ENCODE measurements at places on chromosomes 11 and 22.

GRCh38 chr11:116618461-116618860, 154.3 kb downstream of the BUD13 start:
- H3K4me1 ChIP-seq: no peaks in the 10 kb centered on the region
- no peaks in the 10 kb centered on the region for H3K36me3 ChIP-seq
- H3K27ac ChIP-seq: no peak overlapping the region
- H3K4me3 ChIP-seq: no peak overlapping the region
- no peak for DNase-seq

DNA sequence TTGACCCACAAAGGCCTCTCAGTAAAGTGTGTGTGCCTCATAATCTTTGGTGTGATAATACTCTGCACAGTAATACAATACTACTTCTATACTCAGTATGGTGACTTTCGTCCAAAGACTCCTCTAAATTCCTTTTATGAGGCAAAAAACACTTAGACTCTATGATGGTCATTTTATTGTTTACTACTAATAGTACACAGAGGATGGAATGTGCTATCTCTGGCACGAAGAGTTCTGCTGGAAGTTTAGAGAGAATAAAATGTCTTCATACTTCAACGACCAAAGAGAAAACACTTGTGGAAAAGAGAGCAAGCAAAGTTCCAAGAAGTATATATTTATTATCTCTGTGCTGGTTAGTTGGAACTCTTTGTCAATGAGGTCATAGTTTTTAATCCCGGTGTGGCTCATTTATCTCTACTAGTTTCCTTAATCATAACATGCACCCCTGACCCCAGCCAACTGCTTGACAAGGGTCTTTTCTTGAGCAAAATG, 7.5 kb upstream of the CSTF3 start:
- no peak overlapping the region for H3K27ac ChIP-seq
- no peak overlapping the region for H3K4me3 ChIP-seq
- DNase-seq: no peak
- no peaks in the 10 kb centered on the region for H3K36me3 ChIP-seq

GRCh38 chr11:126525216-126525615, 169.7 kb downstream of the ST3GAL4 start:
- no peaks in the 10 kb centered on the region for H3K36me3 ChIP-seq
- H3K27me3 ChIP-seq: no peaks in the 10 kb centered on the region
- no peaks in the 10 kb centered on the region for H3K4me1 ChIP-seq
- DNase-seq: no peak
- H3K4me3 ChIP-seq: no peak overlapping the region
- no peak overlapping the region for H3K27ac ChIP-seq

DNA sequence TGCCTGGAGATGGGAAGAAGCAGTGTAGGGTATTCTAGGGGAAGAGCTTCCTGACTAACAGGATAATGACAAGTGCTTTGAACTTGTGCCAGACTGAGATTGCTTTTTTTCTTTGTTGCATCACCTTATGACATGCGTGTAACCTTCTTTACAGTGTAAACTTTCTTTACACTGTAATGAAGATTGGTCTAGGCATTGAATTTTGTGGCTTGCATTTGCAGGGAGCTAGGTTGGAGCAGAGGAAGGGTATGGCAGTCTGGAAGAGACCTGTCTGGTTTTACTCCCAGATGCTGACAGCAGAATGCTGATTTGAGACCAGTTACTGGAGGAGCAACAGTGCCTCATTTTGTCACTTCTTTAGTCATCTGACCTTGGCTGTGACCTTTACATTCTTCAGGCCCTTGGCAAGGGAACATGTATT, 5.6 kb downstream of the DDB2 start:
- H3K36me3 ChIP-seq: peaks cover 33% of the 10 kb centered on the region
- DNase-seq: no peak
- no peak overlapping the region for H3K27ac ChIP-seq
- H3K27me3 ChIP-seq: no peaks in the 10 kb centered on the region
- no peaks in the 10 kb centered on the region for H3K4me1 ChIP-seq

DNA sequence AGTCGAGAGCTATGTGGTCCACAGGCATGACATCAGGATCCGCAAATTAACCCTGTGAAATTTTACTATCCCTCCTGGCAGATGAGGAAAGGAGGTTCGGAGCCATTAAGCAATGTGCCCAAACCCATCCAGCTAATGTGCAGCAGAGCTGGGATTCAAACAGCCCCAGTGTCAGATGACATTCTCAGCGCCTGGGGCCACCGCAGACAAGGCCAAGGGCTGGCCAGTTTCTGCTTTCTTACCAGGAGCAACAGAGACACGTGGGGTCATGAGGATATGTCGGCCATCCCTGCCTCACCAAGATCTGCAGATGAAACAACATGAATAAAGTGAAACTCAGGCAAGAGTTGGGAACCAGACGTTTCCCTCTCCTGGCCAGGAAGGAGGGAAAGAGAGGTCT, 110.2 kb downstream of the TENM4 start:
- DNase-seq: no peak
- no peak overlapping the region for H3K4me3 ChIP-seq
- no peaks in the 10 kb centered on the region for H3K4me1 ChIP-seq
- H3K27ac ChIP-seq: no peak overlapping the region
- no peaks in the 10 kb centered on the region for H3K36me3 ChIP-seq
- no peaks in the 10 kb centered on the region for H3K27me3 ChIP-seq

DNA sequence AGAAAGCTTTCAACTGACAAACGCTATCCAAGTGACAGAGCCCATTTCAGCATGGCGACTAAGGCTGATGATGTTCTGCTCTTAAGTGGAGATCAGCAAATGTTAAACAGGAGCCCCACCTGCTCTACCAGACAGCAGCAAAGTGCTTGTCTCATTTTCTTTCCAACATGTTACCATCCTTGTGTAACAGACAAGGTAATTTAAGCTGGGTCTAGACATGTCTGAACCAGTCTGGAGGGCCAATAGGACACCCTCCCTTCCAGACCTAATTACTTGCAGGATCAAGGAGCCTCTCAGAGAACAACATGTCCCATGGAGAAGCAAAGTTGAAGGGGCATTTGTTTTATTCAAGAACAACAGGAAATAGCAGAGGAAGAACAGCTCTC, 3.9 kb upstream of the LMO2 start:
- no peaks in the 10 kb centered on the region for H3K36me3 ChIP-seq
- H3K27me3 ChIP-seq: no peaks in the 10 kb centered on the region
- no peak for DNase-seq
- no peaks in the 10 kb centered on the region for H3K4me1 ChIP-seq
- H3K27ac ChIP-seq: no peak overlapping the region

DNA sequence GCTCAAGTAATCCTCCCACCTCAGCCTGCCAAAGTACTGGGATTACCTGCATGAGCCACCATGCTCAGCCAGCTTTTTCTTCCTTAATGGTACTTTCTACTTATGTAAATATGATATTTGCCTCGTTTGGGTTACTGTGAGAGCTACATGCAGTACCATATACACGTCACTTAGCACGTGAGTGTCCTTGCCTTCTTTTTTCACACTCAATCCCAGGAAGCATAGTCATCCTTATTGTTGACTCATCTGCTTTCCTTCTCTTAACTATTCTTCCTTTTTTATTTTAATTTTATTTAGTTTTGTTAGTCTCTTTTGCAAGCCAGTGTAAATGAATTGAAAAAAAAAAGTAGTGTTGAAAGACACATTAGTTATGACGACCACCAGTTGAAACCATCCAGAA, 205.9 kb downstream of the HIPK3 start:
- no peak overlapping the region for H3K4me3 ChIP-seq
- no peaks in the 10 kb centered on the region for H3K36me3 ChIP-seq
- no peaks in the 10 kb centered on the region for H3K27me3 ChIP-seq
- no peak for DNase-seq

DNA sequence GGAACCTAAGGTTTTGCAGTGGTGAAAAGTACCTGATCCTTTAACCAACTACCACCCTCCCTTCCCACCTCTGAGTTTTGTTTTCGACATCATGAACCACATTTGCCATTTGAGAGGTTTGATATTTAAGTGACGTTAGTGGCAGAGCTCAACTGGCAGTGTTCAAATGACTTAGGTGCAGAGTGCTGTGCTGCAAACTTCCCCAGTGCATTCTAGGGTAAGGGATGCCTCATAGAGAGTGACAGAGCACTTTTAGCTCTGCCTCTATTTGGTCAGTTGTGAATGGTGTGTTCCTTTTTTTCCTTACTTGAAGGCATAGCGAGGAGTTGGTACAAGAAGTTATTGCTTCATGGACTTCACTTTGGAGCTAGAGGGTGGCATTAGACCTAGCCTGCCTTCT, 9.4 kb downstream of the BMAL1 start:
- no peaks in the 10 kb centered on the region for H3K36me3 ChIP-seq
- no peak for DNase-seq
- H3K4me3 ChIP-seq: no peak overlapping the region

DNA sequence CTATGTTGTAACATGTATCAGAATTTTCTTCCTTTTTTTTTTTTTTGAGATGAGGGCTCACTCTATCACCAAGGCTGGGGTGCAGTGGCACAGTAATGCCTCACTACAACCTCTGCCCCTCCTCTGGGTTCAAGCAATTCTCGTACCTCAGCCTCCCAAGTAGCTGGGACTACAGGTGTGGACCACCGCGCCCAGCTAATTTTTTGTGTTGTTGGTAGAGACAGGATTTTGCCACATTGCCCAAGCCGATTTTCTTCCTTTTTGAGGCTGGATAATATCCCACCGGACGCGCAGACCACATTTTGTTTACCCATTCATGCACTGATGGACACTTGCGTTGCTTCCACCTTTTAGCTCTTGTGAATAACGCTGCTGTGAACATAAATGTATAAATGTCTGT, 97.0 kb downstream of the BRD1 start:
- no peak for DNase-seq
- H3K36me3 ChIP-seq: no peaks in the 10 kb centered on the region
- H3K27me3 ChIP-seq: no peaks in the 10 kb centered on the region

DNA sequence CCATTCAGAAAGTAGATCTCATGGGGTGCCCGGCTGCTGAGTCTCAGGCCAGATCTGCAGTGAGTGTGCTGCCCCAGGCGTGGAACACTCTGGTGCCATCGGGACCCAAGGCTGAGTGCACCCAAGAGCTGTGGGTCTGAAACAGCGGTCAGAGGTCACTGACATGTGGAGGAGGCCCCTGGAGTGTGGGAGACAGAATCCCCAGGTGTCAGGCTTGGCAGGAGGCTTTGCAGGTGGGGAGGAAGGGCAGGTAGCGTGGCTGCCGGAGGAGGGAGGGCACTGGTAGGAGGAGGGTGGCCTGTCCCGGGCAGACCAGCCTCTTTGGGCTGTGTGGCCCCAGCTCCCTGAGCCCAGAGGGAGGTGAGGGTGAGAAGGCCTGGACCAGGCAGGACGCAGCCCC, 31.7 kb upstream of the KRTAP5-6 start:
- no peaks in the 10 kb centered on the region for H3K36me3 ChIP-seq
- no peak overlapping the region for H3K27ac ChIP-seq
- H3K27me3 ChIP-seq: no peaks in the 10 kb centered on the region
- no peak overlapping the region for H3K4me3 ChIP-seq
- H3K4me1 ChIP-seq: no peaks in the 10 kb centered on the region

DNA sequence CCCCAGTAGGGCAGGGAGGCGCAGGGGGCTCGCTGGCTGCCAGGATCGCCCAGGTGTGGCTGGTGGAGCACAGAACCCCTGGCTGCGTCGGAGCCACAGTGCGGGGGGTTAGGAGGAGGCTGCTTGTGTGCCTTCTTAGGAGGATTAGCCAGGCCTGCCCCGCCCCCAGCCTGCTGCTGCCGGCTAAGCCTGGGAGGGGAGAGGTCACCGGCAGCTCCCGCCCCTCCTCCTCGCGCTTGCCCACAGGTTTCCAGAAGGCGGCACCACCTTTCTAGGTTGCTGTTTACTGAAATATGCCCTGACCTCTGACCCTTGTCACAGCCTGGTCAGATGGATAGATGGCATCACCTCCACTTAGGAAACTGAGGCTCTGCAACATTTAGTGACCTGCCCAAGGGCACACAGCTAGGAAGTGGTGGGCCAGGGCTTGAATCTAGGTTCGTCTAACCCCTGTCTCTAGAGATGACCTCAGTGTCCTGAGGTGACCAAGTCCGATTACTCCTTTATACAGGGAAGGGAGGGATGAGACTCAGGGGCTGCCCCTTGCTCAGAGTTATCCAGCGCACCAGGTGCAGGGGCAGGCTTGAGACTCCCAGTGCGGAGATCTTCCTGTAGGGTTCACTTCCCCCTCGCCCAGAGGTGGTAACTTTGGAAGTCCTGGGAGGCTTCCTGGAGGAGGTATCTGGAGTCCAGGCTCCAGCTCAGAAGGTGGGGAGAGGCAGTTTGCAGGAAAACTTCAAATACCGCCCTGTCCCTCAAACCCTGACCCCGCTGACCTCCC, 44.0 kb downstream of the MYO7A start:
- no peaks in the 10 kb centered on the region for H3K27me3 ChIP-seq
- H3K4me3 ChIP-seq: no peak overlapping the region
- no peaks in the 10 kb centered on the region for H3K36me3 ChIP-seq
- H3K27ac ChIP-seq: no peak overlapping the region
- no peaks in the 10 kb centered on the region for H3K4me1 ChIP-seq
- DNase-seq: no peak

DNA sequence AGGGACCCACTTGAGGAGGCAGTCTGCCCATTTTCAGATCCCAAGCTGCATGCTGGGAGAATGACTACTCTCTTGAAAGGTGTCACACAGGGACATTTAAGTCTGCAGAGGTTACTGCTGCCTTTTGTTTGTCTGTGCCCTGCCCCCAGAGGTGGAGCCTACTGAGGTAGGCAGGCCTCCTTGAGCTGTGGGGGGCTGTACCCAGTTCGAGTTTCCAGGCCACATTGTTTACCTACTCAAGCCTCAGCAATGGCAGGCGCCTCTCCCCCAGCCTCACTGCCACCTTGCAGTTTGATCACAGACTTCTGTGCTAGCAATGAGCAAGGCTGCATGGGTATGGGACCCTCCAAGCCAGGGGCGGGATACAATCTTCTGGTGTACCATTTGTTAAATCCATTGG, 126.0 kb downstream of the OR4A5 start:
- no peak overlapping the region for H3K4me3 ChIP-seq
- H3K36me3 ChIP-seq: no peaks in the 10 kb centered on the region
- DNase-seq: no peak

- H3K36me3 ChIP-seq: no peaks in the 10 kb centered on the region
- H3K27ac ChIP-seq: no peak overlapping the region
- no peaks in the 10 kb centered on the region for H3K4me1 ChIP-seq
- no peak for DNase-seq
- no peaks in the 10 kb centered on the region for H3K27me3 ChIP-seq
- no peak overlapping the region for H3K4me3 ChIP-seq
These were observed 15.7 kb downstream of the IFITM10 start for GRCh38 chr11:1734641-1735081.

DNA sequence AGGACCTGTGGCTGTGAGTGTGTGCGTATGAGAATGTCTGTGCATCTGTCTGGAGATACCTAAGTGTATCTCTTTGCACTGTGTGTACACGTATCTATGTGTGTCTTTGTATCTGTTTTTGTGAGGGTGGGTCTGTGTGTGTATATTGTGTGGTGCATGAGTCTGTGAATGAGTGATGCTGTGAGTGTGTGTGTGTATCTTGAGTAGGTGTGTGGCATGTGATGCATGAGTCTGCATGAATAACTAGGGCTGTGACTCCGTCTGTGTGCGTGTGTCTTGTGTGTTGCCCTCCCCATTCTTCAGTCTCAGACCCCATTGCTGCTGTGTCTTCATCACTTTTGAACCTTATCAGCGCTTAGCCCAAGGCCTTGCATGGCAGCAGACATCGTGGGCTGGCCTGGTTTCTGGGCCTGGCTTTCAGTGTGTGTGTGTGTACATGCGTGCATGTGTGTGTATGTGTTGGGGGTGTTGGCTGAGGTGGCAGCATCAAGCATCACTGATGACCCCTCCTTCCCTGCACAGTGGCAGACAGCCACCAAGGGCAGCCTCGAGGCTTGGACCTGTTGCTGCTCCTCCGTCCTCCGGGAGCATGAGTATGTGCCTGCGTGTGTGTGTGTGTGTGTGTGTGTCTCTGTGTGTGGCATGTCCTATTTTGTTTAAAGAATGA, 1.4 kb downstream of the SGSM1 start:
- H3K27ac ChIP-seq: no peak overlapping the region
- H3K36me3 ChIP-seq: no peaks in the 10 kb centered on the region
- no peak for DNase-seq
- H3K4me3 ChIP-seq: no peak overlapping the region
- H3K4me1 ChIP-seq: no peaks in the 10 kb centered on the region

Data from pancreas (tissue), 10 donors.